Hematopoietic multipotent progenitor cell treated with erythropoietin and hydrocortisone succinate and interleukin-3 and kit ligand, for 15 days (in vitro differentiated cells): ENCODE measurements at places on chromosomes 13 and 19.

- DNase-seq = no peak
Measured at GRCh38 chr19:56423276-56423984, 19.3 kb downstream of the ZNF583 start.

GRCh38 chr19:53965091-53965490 is 2.4 kb downstream of the CACNG8 start:
- no peak for DNase-seq

DNA sequence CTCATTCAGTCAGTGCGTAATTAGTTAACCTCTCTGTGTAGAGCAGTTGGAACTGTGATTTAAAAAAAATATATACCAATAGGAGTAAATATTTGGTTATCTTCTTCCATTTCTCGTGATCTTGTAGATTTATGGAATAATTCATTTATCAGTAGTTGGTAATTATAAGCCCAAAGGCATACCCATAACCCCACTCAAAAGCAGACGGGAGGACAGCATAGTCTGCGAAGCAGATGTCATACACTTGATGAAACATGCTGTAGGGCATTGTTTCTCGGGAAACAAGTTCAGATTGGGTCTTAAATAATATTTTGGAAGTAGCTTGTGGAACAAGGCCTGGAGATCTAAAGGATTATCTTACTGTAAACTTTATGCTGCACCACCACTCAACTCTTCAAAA is 119.7 kb downstream of the FRY start:
- no peak for DNase-seq

DNA sequence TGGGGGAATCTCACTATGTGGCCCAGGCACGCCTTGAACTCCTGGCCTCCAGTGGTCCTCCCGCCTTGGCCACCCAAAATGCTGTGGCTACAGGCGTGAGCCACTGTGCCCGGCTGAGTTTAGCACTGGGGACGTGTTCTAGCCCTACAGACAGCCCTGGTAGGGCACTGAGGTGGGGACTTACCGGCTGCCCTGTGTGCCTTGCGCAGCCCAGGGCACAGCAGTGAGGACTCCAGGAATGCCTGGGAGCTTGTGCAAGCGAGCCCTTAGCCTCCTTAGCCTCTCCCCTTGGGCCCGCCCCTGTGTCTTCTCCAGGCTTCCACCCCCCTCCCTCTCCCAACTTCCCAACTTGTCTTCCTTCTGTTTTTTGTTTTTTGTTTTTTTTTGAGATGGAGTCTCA is 21.0 kb downstream of the CCNE1 start:
- no peak for DNase-seq

GRCh38 chr19:35389192-35389861 is 18.5 kb downstream of the GPR42 start:
- DNase-seq = peak; percentile 29

- no peak for DNase-seq
Measured at GRCh38 chr19:16324384-16325160, at the start of gene KLF2. Gene KLF2 (plus strand): TSS chr19:16324826. CDS start chr19:16324924, 98 bp downstream.

DNA sequence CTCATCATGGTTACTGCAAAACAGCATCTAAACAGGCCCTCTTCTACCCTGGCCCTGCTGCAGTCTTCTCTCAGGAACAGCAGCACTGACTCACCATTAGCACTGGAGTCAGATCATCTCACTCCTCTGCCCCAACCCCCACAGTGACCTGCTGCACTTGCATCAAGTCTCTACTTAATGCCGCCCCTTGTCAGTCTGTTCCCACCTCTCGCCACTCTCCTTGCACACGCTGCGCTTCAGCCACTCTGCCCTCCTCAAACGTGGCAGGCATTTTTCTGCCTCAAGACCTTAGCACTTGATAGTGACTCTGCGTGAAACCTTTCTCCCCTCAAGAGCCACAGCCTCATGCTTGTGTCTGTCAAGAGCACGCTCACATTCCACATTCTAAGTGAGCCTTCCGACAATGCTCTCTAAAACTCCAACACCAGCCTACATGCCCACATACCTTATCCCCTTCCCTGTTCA is 22.1 kb downstream of the MIPEP start:
- DNase-seq = no peak

DNA sequence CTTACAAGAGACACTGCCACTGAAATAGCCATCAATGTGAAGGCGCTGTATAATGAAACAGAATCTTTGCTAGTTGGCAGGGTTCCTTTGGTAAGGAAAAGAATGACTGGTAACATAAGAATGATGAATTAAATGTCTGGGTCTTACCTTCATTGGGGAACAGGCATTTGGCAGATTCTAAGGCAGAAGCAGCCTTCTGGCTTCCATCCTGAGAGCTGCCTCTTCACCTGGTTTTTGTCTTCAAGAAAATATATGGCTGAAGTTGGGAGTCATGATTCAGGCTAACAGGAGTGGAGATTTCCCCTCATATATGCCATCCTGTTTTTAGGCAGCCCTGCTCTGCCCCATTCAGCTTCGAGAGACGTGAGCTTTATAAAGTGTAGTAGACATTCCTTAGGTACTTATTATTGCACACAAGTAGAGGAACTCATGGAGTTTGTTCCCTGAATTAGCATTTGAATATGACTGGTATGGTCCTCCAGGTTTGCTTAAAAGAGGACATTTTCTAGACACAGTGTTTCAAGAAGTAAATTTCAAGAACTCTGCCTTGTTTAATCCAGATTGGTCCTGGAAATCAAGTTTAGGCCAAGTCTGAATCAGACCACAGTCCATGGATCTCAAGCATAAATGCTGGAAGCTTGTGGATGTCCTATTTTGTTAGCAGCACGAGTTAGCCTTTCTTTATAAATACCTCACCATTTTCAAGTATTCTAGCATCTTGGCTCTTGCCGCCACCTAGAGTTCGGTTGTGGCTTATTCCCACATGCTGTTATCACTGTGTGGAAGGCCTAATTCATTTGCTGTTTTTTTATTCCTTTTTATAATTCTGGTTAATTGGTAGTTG is 56.2 kb upstream of the AKAP11 start:
- peak; percentile 28 for DNase-seq

- no peak for DNase-seq
Measured at GRCh38 chr13:25992076-25992475, 59.7 kb downstream of the SHISA2 start.

DNA sequence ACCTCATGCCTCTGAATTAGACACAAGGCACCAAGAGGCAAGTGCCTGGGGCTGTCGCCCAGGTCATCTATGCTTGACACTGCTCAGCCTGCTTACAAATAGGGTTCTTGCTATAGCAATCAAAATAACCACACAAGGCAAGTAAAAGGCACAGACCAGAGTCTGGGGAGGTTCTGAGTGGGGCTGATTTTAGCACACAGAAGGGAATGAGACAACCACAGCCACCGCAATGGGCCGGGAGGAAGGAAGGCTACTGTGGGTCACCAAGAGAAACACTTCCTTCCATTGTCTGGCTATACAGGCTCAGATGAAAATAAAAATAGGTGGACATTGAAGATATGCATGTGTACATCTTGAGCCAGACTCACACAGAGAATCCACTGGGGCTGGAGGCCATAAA is 159.1 kb downstream of the DLEU7 start:
- no peak for DNase-seq

GRCh38 chr13:26026211-26026610 is 25.6 kb downstream of the SHISA2 start:
- DNase-seq = no peak

DNA sequence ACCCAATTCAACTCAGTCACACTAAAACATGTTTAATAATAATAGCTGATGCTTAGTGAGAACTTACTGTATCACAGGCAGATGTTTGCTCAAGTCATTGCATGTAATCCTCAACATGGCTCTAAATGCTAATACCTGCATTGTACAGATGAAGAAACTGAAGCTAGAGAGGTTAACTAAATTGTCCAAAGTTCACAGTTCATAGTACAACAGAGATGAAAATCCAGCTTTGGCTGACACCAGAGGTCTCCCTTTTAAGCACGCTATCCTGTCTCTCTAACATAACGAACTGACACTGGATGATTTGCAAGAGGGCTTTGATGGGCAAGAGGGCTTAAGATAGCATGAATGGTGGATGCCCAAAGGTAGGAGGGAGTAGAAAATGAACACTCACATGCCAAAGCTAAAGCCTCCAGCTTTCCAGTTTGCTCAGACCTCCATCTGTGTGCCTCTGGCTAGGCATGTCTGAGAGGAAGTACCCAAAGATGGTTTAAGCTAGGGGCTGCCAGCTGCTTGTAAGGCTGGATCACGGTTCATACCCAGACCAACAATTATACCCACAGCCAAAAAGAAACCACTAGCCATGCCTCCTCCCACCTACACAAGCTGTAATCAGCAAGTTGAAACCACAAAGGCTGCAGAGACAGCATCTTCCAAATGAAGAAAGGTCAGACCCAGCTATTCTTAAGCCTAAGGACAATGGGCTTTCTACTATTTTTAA is 196.9 kb upstream of the UBL3 start:
- no peak for DNase-seq

- DNase-seq = no peak
Measured at GRCh38 chr13:111280681-111281585, 39.5 kb upstream of the TEX29 start.

DNA sequence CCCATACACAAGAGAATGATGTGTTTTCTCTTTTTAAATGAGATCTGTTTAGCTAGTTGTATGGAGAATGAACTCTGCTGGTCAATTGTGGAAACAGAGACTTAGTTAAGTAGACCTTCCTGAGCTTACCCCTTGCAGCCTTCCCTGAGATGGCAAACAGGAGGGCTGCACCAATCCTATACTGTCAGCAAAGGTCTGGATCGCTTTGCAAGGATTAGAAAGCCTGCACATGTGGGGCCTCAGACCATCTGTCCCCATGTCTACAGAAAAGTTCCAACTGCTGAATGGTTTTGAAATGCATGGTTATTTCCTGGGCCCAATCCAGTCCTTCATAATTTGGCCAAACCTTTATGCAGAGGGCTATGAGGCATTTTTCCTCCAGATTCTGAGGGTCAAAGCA is 183.9 kb upstream of the SLC10A2 start:
- no peak for DNase-seq

- no peak for DNase-seq
Measured at GRCh38 chr13:112814905-112815585, 125.2 kb downstream of the ATP11A start.

DNA sequence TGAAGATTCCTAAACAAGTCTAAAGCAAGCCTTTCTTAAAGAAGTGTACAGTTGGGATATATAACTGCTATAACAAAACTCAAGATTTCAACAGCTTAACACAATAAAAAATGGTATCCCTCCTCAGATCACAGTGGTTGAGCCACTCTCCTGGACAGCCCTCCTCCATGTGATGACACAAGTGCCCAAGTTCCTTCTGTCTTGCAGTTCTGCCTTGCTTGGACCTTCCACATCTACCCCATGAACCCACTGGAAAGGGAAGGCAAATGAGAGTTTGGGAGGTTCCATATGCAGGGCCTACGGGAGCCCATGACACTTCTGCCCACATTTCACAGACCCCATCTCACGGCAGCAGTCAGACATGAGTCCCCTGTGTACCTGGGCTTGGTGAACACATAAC is 659.2 kb downstream of the UQCRFS1 start:
- no peak for DNase-seq

GRCh38 chr13:108268466-108269112 is 929 bp upstream of the TNFSF13B start:
- no peak for DNase-seq

- DNase-seq = no peak
Measured at GRCh38 chr13:104817271-104817670, 1718.2 kb downstream of the EFNB2 start.

DNA sequence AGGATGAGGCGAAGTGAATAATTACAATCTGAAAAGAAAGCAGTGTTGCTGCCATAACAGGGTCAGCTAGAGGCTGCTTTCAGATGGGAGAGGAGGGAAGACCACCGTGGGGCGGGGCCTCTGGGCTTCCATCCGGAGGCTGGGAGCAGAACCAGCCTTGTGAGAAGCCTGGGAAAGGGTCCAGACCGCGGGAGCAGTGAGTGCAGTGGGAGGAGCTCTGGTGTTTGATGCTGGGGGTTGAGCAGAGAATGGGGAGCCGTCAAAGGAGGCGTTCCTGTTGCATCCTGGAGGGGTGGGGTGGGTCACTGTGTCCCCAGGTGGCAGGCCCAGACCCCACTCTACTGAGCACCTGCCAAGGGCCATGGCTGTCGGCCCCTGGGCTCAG is 18.1 kb downstream of the NKPD1 start:
- DNase-seq = no peak

DNA sequence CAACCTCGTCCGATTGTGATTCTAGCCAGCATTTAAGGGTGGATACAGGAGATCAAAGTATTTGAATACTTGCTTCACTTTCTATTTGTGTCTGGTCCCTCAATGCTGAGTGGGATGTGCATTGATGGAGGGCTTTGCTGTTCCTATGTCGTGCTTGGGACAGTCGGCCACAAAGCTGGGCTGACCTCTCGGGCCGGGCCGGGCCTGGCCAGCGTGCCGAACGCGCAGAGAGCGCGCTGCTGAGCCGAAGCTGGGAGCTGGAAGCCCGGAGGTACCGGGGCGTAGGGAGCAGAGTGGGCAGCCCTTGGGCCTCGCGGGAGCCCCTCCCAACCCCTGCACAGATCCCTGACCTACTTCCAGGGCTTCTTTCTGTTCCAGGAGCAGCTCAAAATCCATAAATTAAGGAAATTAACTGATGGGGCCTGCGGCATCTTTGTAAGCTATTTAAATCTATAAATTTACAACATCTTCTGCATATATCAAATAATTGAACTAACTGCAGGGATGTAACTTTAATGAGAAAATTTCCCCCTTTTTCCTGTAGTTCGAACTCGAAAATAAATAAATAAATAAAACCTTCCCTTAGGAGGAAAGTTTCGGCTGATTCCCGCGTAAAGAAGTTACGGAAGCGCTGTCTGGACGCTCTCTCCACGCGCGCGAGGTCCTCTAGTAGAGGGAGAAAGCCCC is 1.8 kb upstream of the KCTD15 start:
- no peak for DNase-seq

DNA sequence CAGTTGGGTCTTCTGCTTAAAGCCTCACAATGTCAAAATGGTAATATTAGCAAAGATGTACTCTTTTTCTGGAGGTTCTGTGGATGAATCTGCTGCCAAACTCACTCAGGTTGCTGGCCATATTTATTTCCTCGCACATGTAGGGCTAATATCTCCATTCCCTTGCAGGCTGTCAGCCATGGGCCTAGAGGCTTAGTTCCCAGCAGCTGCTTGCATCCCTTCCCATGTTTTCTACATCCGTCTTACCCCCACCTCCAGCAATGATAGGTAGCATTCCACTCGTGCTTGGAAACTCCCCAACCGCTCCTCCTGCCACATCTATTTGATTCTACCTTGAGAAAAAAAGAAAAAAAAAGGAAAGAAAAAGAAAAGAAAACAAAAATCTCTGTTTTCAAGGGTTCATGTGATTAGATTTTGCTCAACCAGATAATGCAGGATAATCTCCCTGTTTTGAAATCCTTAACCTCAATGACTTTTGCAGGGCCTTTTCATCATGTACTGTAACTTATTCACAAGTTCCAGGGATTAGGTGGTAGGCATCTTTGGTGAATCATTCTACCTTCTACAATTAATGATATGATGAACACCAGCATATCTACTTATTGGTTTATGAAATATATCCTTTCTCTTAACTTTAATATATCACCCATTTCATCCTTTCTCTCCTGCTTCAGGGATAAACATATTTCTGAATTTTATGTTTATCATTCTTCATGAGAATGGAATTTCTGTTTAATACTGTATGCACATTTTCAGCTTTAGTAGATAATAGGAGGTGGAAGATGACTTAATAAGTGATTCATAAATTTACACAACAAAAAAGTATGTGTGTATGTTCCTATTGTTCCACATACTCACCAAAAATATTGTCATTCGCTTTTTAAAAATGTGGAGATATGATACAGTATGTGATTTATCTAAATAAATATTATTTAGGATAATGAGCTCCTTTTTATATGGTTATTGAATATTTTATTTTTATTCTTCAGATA is 931.9 kb downstream of the SLITRK5 start:
- no peak for DNase-seq
